ENCODE measurements at places on chromosomes 4 and X.
A peak's percentile ranks its signal among the peaks of the same experiment; 100 is the strongest.

GRCh38 chr4:138475116-138475515 lies 233.0 kb upstream of the SLC7A11 start:
- DNase-seq: no peak

DNA sequence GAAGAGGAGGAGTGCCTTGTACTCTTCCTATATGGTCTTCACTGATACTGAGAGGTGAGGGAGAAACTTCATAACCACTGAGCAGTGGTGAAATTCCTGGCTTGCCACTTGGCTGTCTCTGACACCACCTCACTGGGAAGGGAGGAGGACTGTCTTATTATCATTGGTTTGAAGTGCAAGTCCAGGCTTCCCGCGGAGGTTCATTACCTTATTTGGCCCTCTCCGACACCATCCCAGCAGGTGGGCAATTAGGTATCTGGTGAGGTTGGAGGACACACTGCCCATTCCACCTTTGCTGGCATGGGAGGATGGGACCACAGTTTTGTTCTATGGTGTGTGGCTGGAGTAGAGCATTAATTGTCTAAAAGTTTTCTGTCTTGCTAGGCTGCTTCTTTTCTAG lies 206.1 kb downstream of the LHFPL1 start:
- DNase-seq: no peak

- DNase-seq: no peak
Observed at GRCh38 chrX:13401724-13402123, 81.9 kb upstream of the ATXN3L start.

DNA sequence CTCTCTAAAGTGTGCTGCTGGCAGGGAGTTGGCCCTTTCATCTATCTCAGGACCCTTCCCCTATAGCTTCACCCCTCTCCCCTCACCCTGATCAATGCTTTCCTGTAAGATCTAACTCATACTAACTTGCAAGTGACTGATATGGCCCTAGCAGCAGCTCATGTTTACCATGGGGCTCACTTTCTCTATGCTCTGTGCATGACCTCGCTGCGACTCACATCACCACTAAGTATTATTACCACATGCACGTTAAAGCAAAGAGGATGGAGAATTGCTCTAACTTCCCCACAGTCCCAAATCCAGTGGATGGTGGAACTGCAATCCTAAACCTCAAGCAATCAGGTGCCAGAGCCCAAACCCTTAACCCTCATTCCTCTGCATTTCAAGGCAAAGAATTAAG lies 626.6 kb downstream of the MID1IP1 start:
- peak; percentile 40 for DNase-seq

DNA sequence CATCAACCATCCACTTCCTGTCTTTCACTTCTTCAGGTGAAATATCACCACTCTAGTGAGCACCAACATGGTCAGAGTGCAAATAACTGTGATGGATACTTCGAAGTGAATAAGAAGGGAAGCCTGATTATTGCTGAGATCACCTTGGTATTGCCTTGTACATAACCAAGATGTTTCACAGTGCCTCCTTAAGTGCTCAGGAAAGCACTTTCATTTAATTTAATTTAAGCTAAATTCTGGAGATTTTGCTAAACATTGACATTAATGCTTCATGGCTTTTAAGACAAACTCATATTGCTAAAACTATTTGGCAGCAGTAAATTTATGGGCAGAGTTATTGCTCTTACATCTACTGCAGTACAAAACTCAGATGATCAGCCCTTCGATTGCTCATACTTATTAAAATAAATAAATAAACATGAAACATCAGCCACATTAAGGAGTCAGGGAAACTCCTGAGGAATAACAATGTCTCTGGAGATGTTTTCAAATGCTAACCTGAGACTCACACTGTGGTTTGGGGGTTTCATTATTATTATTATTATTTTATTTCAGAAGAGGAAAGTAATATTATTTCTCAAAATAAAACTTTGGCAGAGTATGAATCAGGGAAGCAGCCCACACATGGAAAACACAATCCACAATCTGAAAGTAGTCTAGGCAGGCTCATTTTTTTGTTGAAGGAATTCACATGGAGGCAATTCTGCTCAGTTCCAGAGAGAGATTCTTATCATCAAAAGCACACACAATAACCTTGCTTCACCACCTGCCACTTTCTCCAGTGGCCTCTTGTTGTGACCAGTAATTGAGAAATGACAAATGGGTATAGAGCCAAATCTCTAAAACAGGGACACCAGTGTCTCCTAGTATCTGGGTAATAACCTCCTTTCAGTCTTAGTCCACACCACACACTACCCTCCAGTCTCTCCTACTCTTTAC lies 344.2 kb downstream of the MAPK10 start:
- DNase-seq: peak; percentile 29

DNA sequence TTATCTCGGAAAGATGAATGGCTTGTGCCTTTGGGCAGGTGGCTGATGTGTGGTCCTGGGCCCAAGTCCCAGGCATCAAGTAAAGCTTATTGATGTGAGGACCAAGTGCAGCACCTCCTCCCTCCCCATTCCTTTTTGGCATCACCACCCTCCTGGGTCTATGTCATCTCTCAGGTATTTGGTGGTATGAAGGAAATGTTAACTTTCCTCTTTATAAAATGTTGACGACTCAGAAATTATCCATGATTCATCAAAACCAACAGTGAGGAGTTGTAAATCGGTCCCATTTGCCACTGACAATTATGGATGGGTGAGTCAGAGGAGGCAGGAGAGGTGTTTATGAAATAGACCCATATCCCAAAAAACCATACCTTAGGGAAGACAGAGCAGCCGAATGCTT lies 229.4 kb upstream of the GATB start:
- peak; percentile 54 for DNase-seq

GRCh38 chrX:97399400-97399799 lies 515.7 kb downstream of the RPA4 start:
- DNase-seq: peak; percentile 54

DNA sequence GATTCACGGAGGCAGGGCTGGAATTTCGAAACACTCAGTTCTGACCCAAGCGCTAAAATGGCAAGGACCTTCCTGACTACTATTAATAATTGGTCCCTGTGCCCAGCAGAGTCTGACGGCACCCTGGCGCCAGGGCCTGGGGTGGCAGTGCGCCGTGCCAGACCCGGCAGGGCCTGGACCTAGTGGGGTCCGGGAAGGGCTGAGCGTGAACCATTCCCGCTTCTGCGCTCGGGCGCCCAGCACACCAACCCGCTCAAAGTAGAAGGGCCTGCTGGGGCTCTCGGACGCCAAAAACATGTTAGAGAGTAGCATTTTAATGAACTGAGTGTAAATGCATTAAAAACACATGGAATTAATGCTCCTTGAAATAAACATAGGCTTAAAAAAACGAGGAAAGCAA lies 346.7 kb upstream of the SFRP2 start:
- DNase-seq: no peak

DNA sequence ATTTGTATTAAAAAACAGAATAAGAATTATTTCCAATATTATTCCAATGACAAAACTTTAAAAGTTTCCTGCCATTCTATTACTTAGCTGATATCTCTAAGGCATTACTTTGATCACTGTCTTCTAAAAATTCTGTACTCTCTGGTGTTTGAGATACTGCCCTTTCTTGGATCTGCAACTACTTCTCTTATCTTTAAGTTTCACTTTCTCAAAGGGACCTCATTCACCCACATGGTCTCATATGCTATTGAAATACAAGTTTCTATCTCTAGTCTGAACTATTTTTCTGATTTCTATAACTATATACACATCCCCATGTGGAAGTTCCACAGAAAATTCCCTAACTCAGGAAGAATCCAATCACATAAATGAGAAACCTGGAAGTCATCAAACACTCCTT lies 22.2 kb downstream of the TMPRSS11E start:
- DNase-seq: no peak

- peak; percentile 71 for DNase-seq
Observed at GRCh38 chrX:150155436-150156035, 207.6 kb upstream of the MAMLD1 start.

- DNase-seq: peak; percentile 40
Observed at GRCh38 chr4:126627255-126627654, 1005.5 kb upstream of the INTU start.

DNA sequence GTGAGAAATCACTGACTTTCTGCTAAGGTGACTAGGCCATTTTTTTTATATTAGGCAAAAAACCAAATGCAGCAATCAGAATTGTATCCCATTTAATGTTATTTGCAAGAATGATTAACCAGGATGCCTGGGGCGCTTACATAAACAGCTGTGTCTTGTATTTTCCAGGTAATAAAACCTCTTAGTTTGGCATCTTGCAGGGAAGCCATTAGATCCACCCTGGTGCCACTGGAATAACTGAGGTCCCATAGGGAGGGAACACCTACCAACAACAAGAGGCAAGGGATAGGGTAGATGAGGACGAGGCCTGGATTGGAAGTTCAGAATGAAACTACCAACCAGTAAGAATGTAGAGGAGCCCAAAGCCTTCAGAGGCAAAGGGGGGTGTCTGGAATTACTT lies 288.3 kb downstream of the ARHGAP24 start:
- no peak for DNase-seq

DNA sequence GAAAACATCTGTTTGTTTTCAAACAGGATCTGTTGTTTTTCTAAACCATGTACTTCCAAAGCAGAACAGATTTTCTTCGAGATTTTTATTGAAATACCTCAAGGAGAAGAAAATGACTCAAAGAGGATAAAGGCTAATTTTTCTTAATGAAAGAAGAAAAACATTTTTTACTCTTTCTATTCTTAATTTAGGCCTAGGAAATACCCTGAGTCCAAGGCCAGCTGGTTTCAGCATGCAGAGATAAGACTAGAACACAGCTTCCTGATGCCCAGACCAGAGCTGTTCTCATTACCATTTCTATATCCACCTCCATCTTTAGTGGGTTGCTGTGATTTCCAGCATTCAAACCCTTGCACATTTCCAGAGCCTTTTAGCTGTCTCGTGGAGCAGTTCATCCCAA lies 18.3 kb downstream of the GAB1 start:
- DNase-seq: no peak

DNA sequence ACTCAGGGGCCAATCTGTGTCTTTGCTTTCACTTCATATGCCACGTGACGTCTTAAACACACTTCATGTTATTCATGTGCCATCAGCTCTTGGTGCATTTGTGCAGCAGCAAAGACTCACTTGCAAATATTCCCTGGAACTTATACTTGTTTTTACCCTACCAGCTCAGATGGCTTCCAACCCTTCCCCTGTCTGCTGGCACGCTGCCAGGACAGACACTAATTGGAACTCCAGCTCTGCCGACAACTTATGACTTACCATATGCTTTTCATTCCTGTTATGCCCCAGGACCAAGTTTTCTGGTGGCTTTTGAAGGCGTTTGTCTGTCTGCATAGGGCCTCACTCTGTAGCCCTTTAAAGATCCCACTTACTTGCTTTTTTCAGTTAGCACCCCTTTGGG lies 261.7 kb upstream of the GNPDA2 start:
- DNase-seq: no peak

DNA sequence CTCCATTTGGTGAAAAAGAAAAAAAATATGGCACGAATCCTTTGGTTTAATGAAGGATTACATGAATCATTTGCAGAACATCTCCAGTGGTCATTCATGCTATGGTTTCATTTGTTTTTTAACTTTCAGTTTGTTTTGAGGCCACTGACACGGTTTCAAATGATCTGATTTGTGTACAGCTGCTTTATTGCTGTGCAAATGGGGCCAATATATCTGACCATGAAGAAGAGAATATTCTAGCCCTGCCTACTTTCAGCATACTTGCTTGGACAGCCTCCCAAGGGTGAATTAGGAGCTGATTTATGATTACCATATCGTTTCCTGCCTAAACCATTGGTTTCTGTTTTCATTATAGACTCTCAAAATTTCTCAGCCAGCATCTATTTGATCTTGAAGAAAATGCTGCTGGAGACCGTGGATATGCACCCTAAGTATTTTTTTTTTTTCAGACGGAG lies 30.7 kb downstream of the SPARCL1 start:
- DNase-seq: peak; percentile 52
